GDM1 (cell line): ENCODE measurements at places on chromosomes 2 and 18.

GRCh38 chr2:228407821-228408220, 226.3 kb upstream of the SPHKAP start:
- no peak for DNase-seq

GRCh38 chr2:205022841-205023240, 477.6 kb downstream of the PARD3B start:
- no peak for DNase-seq

- no peak for DNase-seq
Measured at GRCh38 chr2:80030135-80030534, 274.4 kb downstream of the LRRTM1 start.

DNA sequence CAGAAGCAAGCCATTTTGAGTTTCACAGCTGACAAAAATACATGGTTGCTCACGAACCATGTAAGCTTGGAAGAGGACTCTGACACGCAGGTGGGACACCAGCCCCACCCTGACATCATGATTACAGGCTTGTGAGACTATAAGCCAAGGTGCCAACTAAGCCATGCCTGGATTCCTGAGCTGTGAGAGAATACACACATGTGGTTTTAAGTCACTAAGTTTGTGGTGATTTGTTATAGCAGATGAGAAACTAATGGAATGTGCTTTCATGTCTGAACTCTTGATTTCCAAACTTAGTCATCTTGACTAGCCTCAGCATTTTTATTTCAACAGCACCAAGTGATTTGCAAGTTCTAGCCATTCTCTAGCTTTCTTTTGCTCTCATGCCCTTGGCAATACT, 676.1 kb upstream of the CELF4 start:
- no peak for DNase-seq

DNA sequence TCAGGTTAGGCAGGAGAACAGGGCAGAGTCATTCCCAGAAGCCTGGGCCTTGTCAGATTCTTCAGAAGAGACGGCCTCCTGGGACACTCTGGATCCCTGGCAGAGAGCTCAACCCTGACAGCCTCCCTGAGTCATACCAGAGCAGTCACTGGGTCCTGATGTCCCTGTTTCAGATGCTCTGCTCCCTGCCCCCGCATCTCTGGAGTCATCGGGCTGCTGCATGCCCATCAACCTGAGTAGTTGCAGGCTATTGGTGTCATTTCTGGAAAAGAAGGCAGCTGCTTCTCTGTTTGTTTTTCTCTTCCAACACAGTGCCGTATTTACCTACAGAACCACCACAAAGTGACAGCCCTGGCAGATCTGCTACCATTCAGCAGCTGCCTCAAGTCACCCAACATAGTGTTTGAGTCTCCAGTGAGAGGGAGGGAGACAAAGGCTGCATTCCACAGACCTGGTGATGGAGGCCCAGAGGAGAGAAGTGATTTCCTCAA, 145.1 kb downstream of the B3GNT2 start:
- DNase-seq = no peak

DNA sequence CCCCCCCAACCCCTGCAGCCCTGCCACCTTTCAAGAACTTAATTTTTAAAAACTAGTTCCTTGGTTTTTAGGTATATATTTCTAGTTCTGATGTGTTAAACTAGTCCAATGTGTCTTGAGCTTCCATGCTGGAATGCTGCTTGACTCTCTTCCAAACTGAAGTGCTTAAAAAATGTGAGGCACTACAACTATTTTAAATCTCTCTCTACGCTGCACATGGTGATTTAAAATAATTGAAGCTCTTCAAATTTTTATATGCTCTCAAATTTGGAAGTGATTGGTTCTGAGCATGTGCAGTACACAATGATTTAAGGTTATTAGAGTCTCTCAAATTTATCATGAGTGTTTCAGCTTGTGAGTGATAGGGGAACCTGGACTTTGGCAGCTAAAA, 192.6 kb upstream of the ZEB2 start:
- DNase-seq = no peak

GRCh38 chr2:216637472-216637871, 4.3 kb downstream of the IGFBP2 start:
- DNase-seq = no peak

- no peak for DNase-seq
Measured at GRCh38 chr18:57677262-57678211, 55.9 kb upstream of the NARS1 start.

DNA sequence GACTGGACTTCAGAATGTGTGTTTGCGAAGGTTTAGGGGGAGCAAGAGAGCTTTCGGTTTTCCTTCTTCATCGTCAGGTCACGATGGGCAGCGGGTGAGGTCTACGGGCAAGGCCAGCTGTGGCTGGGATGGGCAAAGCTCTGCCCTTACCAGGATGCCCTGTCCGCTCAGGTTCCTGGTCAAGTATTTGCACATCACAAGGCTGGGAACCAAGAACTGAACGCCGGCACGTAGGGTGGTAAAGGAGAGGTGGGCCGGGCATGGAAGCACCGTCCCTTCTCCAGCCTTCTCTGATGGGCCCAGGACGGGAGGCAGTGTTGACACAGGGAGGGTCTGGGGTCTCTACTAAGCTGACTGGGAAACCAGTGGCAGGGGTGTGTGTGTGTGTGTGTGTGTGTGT, 50.5 kb upstream of the UBE2F start:
- no peak for DNase-seq

DNA sequence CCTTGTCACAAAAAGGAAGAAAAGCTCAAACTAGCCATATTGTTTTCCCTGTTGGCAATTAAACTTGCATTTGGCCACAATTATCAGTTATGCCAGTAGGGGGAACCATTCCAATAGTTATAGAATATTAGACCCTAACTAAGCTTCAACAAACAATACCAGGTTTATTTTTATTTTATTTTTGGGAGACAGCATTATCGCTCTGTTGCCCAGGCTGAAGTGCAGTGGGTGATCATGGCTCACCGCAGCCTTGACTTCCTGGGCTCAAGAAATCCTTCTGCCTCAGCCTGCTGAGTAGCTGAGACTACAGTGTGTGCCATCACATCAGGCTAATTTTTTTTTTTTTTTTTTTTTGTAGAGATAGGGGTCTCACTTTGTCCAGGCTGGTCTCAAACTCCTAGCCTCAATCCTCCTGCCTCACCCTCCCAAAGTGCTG, 102.1 kb downstream of the ATAD2B start:
- peak; percentile 32 for DNase-seq

GRCh38 chr2:210611466-210611865, 55.1 kb downstream of the CPS1 start:
- DNase-seq = no peak

- DNase-seq = no peak
Measured at GRCh38 chr18:23257686-23258565, 122.6 kb downstream of the CABLES1 start.

GRCh38 chr18:76121011-76121410, 374.0 kb downstream of the ZNF516 start:
- DNase-seq = no peak

DNA sequence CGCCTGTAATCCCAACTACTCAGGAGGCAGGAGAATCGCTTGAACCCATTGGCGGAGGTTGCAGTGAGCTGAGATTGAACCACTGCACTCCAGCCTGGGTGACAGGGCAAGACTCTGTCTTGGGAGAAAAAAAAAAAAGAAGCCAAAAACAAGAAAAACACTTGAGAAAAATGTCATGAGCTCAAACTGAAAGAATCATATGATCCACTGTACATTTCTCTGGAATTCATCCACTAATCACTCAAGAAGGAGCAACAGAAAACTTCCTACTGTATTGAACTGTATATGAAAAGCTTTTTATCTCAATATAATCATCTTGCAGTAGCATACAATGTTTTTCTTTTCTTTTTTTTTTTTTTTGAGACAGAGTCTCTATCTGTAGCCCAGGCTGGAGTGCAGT, 40.4 kb downstream of the EPG5 start:
- no peak for DNase-seq

GRCh38 chr18:6980363-6980762, 137.2 kb downstream of the LAMA1 start:
- no peak for DNase-seq

- DNase-seq = peak; percentile 27
Measured at GRCh38 chr2:202870431-202871299, 901 bp downstream of the ICA1L start.

- DNase-seq = no peak
Measured at GRCh38 chr18:67550872-67551520, 34.5 kb upstream of the DSEL start.

GRCh38 chr18:35875566-35875965, 96.9 kb upstream of the RMP24 start:
- DNase-seq = no peak

DNA sequence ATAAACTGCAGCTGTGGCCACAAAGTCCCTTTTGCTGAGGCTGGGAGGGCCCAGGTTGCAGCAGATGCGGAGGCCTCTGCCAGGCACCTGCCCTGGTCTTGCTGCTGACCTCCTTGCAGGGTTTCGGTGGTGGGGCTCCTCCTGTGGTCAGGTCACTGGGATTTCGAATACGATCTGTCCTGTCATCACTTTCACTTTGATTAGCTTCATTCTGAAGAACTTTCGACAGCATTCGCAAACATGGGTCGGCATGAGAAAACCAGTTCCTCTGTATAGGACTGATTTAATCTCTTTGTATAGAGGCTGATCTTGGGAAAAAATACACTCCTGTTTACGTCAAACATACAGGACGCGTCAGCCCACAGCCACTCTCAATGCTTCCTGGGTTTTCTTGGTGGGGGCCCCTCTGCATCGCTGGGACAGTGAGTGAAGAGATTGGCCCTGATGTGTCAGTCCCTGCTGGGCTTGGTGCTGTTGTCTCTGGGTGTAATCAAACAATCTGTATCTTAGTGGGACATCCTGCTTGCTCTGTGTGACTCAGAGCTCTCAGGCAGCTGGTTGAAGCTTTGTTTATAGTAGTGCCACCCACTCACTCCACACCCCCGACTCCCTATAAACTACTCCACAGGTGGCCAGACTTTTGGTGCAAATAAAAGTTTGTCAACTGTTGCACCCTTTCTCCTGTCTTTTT, 209.4 kb upstream of the CXCR4 start:
- DNase-seq = no peak

GRCh38 chr18:57080479-57080878, 66.4 kb upstream of the BOD1L2 start:
- no peak for DNase-seq

DNA sequence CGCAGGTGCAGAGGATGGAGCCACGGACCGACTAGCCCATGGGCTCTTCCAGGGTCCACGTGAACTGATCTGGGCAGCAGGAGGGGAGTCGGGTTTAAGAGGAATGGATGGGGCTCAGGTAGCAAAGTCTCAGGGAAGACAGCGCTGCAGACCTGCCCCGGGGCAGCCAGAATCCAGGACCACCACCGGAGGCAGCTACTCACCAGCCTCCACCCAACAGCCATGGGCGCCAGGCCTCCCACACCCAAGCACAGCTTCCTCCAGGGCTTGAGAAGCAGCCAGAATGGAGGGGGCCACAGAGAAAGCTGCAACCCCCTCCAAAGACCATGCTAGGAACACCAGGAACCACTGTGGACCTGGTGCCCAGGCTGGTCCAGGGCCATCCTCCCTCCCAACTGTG, 164.3 kb downstream of the TWIST2 start:
- no peak for DNase-seq

- no peak for DNase-seq
Measured at GRCh38 chr2:232504438-232504837, 15.8 kb upstream of the PRSS56 start.

DNA sequence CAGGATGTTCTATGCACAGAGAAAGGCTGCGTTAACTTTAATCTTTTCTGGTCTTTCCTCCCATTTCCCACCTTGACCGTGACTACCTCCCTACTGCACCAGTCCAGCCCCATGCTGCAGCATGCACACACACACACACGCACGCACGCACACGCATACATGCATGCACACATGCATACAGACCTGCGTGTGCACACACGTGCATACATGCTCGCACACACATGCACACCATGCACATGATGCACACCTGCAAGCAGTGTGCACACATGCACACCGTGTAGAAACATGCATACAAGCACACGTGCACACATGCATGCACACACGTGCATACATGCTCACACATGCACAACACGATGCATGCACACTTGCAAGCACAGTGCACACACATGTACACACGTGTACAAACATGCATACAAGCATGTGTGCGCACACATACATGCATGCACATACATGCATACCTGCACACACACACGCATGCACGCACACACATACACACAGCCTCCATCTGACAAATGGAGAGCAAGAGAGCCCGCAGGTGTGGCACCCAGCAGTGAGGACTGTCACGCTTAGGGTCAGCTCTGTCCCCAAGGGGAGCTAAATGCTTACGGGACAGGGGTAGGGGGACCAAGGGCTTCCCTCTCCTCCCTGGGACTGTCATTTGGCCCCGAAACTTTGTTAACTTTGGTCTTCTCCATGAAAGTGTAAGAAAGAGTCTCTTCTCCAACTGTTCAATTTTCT, 18.2 kb downstream of the SNORC start:
- DNase-seq = no peak

- no peak for DNase-seq
Measured at GRCh38 chr18:2914881-2915240, 68.1 kb downstream of the EMILIN2 start.

DNA sequence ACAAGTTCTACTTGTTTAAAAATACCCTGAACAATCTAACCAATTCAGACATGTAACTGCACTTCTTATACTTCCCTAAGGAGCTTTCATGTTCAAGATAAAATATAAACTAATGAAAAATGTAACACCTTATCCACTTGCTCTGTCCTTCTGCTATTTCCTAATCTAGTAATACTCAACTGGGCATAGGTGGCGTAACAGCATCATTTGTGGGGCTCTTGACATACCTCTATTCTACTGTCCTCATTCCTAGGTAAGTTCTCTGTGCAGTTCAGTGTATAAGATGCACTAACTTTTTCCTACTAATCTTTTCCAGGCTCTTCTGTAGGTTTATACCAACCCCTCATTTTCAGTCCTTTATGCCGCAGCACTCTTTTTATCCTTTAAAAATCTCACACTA, 36.7 kb downstream of the PRKD3 start:
- no peak for DNase-seq

- no peak for DNase-seq
Measured at GRCh38 chr2:5908071-5908470, 215.9 kb downstream of the SOX11 start.

DNA sequence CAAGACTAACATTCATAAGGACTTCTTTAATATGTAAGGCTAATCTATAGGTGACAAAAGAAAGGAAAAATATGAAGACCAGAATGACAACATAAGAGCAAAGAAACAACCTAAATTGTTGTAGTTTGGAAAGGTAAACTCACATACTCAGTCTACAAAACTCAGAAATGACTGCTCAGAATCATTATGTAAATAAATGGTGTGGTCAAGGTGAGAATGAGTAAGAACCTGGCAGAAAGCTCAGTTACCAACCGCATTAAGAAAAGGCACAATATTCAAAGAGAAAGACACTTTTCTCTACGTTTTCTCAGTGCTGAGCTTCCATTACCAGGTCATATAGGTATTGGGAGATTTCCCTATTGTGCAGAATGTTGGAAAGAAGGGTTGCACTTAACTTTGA, 15.8 kb downstream of the ATF2 start:
- no peak for DNase-seq

- DNase-seq = no peak
Measured at GRCh38 chr2:85647823-85648526, 20.0 kb downstream of the SFTPB start.

- DNase-seq = no peak
Measured at GRCh38 chr2:40752796-40753195, 300.9 kb upstream of the SLC8A1 start.
